ENCODE measurements at places on chromosomes 7 and 10. TPM values are rescaled to one million over a fixed set of nuclear protein-coding genes. Genes with fewer than 3 reads are reported as not detected.

TMEM273 gene
- total RNA-seq, result not detected

PRTFDC1 gene
- 13.7 TPM for total RNA-seq

PARD3 gene
- total RNA-seq, result 154 TPM

CNTNAP2 gene
- 12.9 TPM for total RNA-seq

ANKRD1 gene
- 123 TPM for total RNA-seq

SLC29A3 gene
- 0.87 TPM for total RNA-seq

TRIM4 gene
- 21.2 TPM for total RNA-seq

LIPN gene
- total RNA-seq, result not detected

NODAL gene
- total RNA-seq, result not detected

SPDYE6 gene
- total RNA-seq, result not detected

PRR15 gene
- total RNA-seq, result 11.2 TPM

TAS2R3 gene
- not detected for total RNA-seq

METTL27 gene
- total RNA-seq, result 1.4 TPM

SP8 gene
- not detected for total RNA-seq

- DNase-seq, result no peak
Observed at GRCh38 chr7:92466682-92467081, 11.1 kb downstream of the ERVW-1 start.

DNA sequence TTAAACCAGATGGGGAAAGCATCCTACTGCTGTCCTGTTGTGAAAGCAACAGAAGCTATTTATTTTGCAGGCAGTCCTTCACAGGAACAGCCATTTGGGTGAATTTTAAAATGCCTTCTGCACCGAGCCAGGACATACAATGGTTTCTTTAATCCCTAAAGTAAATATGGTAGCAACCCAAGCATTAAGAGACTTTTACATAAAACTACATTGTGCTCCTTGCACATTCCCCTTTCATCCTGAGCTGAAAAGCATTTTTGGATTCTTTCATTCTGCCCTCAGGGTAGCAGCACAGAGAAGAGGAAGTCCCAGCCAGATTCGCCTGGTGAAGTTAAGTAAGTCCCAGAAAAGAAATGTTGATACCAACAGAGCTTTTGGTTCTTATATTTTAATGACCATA lies 84.0 kb upstream of the FAM3C start:
- DNase-seq, result peak; percentile 39

GRCh38 chr7:116543664-116544063 lies 18.8 kb downstream of the CAV1 start:
- peak; percentile 94 for DNase-seq

GRCh38 chr10:43816351-43817321 lies 168.0 kb upstream of the ZNF32 start:
- DNase-seq, result no peak

DNA sequence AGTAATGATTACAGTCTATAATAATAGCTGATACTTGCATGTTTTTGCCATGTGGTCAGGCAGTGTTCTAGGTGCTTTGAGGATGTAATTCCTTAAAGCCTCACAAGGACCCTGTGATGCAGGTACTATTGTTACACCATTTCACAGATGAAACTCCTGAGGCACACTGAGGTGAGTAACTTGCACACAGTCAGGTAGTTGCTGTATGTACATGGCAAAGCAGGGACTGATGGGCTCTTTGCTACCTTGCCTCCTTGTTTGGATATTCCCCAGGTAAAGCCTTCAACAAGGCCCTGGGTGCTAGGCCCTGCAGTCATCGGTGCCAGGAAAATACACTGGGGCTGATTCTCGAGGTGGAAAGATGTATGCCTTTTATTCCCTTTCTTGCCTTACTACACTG lies 317.5 kb downstream of the CXCL12 start:
- DNase-seq, result no peak

GRCh38 chr7:108030516-108030915 lies 27.6 kb upstream of the LAMB1 start:
- peak; percentile 29 for DNase-seq

DNA sequence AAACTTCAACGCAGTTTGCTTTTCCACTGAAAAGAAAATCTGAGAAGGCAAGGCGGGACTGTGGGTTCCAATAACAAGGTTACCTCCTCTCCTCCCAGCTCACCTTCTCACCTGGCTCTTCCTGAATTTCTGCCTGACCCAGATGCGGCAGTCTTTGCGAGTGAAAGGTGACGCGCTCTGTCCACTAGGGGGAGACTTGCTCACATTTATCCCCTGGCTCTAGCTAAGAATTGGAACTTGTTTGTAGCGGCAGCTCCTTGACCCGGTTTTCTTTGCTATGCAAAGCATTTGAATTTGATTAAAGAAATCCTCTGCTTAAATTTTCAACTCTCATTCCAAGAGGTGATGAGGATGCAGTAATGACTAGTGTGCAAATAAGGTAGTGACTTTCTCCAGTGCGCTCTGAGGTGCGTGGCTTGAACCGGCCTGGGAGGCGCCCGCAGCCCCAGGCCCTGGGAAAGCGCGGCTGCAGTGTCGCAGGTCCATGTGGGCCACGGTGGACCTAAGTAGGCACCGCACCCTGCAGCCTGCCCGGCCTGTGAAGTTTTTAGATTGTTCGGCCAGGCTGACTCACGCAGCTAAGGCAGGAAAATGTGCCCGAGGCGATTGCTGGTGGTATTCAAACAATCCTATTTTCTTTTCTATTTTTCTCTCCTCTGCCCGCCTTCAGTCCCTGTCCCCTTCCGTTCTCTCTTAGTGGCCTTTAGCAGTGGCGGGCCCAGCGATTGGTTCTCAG lies 336.9 kb upstream of the NPSR1 start:
- peak; percentile 79 for DNase-seq

DNA sequence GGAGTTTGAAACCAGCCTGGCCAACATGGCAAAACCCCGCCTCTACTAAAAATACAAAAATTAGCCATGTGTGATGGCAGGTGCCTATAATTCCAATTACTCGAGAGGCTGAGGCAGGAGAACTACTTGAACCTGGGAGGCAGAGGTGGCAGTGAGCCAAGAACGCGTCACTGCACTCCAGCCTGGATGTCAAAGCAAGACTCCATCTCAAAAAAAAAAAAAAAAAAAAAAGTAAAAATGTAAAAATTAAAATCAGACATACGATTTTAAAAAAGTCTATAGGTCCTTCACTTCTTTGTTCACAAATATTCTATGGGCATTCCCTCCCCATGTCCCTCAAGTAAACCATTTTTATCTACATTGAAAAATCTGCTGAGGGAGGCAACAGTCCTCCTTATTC lies 34.9 kb upstream of the TLL2 start:
- no peak for DNase-seq

GRCh38 chr10:122733443-122733842 lies 33.8 kb upstream of the C10orf120 start:
- DNase-seq, result no peak

GRCh38 chr10:34638406-34639054 lies 176.6 kb downstream of the PARD3 start:
- peak; percentile 77 for DNase-seq

DNA sequence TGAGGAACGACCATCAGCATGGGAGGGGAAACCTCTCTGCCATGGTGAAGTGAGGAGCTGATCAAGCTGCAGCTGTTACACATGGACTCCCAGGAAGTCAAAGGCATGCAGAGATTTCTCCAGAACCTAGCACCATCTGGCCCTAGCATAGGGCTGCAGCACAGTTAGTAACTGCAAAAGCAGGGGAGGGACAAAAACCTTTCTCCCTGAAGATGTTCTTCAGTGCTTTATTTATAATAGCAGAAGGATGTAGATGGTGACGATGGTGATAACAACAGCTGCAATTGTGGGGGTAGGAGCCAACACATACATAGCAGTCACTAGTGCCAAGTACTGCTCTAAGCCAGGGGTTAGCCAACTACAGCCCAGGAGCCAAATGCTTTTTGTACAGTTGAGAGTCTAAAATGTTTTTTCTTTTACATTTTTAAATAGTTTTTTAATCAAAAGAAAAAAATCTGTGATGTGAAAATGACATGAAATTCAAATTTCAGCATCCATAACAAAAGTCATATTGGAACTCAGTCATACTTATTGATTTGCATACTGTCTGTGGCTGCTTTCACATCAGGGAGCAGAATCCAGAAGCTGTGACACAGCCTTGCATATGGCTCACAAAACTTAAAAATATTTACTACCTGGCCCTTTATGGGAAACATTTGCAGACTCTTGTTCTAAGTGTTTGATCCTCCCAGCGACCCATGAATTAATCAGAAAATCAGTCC lies 299.5 kb downstream of the ELMO1 start:
- DNase-seq, result no peak

GRCh38 chr7:90690159-90690858 lies 94.2 kb downstream of the CDK14 start:
- DNase-seq, result no peak

DNA sequence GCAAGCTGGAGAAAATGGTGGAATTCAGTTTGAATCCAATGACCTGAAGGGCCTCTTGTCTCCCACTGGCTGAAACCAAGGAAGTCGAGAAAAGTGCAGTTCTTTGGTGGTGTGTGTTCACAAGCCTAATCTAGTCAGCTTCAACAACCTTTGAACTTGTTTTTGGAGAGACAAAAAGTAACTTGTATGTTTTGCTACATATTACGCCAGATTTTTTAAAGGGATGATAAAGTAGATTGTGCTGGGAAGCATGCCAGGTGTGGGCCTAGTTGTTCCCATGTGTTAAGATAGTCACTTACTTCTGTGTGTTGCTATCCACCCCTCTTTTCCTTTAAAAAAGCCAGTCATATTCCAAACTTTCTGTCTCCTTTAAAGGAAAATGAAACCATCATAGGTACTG lies 79.7 kb upstream of the FAM3C start:
- no peak for DNase-seq

GRCh38 chr10:78906734-78907390 lies 161.9 kb upstream of the ZMIZ1 start:
- DNase-seq, result no peak

GRCh38 chr10:114714281-114714741 lies 56.2 kb upstream of the ABLIM1 start:
- peak; percentile 72 for DNase-seq

GRCh38 chr10:110411047-110411410 lies 86.7 kb upstream of the DUSP5 start:
- DNase-seq, result peak; percentile 54

DNA sequence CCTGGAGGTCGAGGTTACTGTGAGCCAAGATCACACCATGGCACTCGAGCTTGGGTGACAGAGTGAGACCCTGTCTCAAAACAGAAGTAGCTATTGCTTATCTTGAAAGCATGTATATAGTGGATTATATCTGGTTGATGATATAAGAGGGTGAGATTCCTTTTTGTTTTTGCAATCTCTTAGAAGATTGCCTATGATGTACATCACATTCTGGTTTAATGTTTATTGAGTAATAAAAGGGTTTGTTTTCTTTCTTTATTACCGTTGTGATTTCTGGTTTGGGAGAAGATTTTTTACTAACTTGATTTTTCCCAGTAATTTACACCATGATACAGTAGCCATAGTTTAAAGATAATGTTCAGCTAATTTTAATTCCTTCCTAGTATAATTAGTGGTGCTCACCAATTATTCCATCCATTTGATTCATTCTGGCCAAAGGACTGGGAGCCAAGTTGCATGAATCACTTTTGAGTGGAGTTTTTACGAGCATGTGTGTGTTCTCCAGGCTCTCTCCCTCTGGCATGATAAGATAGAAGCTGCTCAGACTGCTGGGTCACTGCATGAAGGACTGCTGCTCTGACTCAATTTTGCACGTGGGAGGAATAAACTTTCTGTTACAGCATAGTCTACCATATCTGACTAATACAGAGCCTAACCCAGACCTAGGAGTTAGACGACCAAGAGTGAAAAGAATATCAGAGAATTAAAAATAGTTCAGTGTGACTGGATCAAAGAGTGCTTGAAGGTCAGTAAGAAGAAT lies 13.5 kb upstream of the TSPAN13 start:
- peak; percentile 91 for DNase-seq

GRCh38 chr7:50339990-50340500 lies 35.5 kb downstream of the IKZF1 start:
- no peak for DNase-seq

DNA sequence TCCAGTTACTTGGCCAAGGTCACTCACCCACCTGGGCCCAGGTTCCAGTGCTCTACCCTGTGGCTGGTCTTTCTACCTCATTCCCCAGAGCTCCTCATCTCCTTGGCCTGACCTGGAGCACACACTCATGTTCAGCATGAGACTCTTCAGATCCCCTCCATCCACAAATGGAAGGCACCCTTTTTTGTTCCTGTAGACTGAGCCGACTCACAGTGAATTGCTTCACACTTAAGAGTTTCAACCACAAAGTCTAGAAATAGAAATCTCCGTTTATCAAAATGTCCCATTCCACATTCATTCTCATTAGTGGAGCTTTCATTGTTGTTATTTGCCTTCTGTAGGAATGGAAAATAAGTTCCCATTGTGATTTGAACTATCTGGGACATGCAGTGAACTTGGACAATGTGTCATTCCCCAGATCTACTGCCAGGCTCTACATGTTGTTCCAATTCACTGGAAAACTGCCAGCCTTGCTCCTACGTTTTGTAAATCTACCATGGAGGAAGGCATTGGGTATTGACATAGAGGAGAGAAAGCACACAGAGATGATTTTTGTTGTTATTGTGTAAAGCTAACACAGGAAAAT lies 125.3 kb upstream of the CELF2 start:
- peak; percentile 13 for DNase-seq

- DNase-seq, result no peak
Observed at GRCh38 chr10:34423673-34424625, 391.1 kb downstream of the PARD3 start.

DNA sequence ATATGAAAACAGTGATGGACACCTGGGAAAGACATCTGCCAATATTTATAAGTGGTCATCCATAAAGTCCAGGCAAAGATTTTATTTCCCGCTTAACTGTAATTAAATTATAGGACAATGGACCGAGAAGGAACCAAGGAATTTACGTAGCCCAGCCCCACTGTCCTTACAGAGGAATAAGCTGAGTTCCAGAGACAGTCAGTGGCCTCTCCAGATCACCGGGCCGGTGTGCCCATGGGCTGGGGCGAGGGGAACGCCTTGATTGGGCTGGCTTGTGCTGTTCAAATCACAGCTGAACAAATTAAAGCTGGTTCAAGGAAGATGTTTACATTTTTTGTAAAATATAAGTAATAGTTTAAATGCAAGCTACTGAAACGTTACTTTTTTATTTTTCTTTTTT lies 40.7 kb downstream of the PFKP start:
- DNase-seq, result no peak

DNA sequence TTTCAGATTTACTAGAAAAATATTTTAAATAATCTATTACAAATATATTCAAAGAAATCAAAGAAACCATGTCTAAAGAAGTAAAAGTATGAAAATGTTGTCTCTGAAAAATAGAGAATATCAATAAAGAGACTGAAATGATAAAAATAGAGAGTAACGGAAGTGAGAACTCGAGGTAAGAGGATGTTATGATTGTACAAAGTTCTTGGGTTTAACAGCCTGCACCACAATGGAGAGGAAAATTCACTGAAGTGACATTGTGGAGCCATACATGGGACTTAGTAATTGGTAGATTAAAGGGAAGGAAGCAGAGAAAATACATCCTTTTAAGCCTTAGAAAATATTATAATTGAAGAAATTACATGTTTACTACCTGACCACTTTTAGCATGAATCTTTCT lies 77.9 kb downstream of the THSD7A start:
- DNase-seq, result no peak

DNA sequence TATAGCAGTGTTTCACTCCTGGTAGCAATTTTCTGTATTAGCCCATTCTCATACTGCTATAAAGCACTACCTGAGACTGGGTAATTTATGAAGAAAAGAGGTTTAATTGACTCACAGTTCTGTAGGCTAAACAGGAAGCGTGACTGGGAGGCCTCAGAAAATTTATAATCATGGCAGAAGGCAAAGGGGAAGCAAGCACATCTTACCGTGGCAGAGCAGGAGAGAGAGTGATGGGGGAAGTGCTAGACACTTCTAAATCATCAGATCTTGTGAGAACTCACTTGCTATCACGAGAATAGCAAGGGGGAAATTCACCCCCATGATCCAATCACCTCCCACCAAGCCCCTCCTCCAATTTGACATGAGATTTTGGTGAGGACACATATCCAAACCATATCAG lies 131.6 kb upstream of the EFCAB10 start:
- no peak for DNase-seq
